Stimulated activated CD4-positive, alpha-beta T cell treated with anti-CD3 and anti-CD28 coated beads, Interleukin-2, amount 100 ng/mL, for 4 hours (primary cell): ENCODE measurements at places on chromosomes 7 and 10.

DNA sequence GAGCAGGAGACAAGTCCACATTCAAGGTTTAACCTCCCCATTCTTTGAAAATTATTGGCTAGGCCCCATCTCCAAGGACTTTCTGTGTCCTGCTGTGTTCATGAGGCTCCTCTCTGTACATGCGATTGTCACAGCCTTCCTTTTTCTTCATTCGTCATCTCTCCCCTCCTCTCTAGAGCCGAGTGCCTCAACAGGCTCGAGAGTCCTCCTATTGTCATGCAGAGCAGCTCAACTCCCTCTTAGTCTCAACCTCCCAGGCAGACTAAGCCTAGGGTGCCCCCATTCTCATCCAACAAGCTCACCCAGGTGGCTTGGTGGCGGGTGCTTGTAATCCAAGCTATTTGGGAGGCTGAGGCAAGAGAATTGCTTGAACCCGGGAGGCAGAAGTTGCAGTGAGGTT, 35.1 kb upstream of the SAMD8 start:
- no peak for DNase-seq

DNA sequence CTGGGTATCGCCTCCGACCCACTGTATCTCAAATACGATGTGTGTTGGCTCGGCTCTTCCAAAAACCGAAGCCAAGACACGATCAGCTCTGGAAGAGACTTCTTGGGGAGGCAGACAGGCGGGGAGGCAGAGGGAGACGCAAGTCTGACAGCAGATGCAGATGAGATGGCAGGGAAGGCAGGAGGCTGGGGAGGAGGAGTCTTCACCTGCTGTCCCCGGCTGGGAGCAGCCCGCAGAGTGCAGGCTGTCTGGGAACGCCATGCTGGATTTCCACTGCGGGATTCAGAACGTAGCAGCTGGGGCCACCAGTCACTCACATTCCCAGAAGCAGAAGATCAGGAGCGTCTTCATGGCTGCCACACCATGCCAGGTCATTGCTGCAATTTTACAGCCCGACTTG, 29.4 kb downstream of the CTBP2 start:
- DNase-seq = no peak

- no peak for DNase-seq
Measured at GRCh38 chr10:129864082-129864481, 100.0 kb downstream of the EBF3 start.

DNA sequence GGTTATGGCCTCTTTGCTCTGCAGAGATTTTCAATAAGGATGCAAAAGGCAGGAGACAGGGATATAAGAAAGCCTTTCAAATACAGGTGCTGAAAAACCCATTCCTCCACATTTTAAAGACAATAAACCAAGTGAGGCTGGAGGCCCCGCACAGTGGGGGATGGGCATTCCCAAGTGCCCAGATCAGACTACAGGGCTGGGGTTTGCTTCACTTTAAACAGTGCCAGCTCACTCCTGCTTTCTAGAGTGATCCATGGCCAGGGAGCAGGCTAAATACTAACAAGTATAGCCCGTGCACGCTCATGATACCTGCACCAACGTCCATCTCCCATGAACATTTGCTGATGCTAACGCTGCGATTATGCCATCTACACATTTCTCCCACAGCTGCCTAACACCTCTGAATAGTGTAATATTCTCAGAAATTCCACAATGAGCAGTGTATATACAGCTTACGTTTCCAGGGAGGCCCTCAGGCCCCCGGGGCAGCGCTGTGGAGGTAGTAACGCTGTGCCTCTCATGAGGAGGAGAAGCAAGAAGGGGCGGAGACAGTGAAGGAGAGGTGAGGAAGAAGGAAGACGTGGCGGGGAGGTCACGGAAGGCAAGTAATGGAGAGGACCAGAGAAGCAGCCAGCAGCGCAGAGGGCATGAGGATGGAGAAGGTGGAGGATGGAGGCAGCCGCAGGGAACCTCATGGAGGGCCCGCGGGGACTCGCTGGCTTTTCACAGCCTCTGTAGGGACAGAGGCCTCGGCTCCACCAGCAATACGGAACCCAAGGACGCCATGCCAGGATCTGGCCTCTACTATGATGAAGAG, 141.7 kb downstream of the USP6NL start:
- DNase-seq = no peak

GRCh38 chr10:119768455-119769094, 42.7 kb downstream of the INPP5F start:
- DNase-seq = no peak

DNA sequence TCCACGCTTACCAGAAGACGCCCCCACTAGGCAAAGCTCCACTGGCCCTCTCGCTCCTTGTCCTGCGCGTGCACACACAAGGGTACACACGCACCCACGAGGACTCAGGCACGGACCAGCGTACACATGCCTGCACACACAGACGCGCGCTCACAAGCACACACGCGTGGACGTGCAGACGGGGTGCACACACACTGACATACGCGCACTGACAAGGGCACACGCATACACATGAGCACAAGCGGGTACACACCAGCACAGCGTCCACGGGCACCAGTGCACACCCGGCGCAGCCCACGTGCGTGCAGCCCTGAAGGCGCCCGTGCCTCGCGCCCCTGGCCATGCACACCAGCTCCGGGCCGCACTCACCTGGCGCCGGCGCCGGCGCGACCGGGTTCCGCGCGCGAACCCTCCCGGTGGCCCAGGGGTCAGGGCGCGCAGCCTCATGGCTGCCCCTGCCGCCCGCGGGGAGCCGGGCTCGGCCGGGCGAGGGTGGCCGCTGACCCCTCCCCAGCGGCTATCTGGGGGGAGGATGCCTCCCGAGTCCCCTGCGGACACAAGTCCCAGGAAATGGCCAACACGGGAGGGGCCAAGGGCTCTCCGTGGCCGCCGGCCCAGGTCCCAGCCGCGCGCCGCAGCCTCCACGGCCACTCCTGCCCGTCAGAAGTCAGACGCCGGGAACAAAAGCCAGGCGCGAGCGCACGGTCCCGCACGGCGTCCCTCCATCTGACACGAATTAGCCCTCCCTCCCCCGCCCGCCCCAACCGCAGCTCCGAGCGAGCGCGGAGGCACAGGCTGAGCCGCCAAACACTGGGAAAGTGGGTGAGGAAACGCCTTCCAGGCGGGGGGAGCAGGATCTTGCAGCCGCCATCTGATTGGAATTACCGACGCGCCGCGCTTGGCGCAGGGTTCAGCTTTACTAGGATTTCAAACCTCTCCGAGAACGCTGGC, 45.0 kb downstream of the TNS3 start:
- DNase-seq = no peak

DNA sequence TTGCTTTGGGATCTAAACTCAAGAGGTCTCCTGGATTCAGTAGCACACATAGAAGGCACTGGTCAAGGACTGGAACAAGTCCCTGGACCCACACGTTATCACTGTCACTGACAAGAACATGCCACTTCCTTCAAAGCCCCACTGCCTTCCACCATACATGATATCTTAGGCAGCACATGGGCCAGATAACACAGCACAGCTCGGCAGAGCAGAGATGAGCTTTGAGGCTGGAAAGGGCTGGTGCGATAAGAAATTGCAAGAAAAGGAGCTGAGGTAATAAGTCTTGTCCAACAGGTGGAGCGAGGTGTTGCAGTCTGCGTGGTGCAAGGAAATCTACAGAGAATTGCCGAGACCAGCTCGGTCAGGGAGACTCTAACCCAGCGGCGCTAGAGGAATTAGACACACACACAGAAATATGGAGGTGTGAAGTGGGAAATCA, 139.8 kb upstream of the CDK13 start:
- DNase-seq = no peak

DNA sequence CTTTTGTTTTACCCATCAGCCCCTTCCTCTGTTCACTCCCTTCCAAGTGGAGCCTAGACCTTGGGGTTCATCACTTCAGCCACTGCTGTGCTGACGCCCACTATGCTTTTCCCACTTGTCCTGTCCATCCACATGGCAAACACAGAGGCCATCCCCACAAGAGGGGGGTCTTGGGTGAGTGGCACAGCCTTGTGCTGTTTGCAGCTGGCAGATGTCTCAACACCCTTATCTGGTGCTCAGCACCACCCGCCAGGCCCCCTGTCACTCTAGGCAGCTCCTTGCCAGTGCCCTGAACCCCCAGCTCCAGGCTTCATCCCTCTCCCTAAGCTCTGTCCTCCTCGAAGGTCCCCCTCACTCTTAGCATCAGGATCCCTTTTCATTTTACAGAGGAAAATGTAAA, 13.1 kb downstream of the BLVRA start:
- no peak for DNase-seq

DNA sequence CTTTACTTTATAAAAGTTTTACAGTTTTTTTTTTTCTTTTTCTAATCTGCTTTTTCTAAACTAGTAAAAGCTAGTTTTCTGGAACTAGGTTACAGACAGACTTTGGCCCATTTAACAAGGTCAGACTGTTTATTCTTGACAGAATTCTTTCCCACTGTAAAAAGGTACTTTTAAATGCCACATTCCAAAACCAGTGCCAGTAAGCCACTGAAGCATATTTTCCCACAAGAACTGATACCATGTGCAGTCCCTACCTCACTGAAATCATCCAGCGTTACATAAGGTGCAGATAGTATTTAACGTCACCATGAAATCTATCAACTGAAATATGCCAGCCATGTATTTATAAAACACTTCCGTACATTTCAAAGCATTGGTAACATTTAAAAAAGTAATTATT, 121.6 kb downstream of the CDK6 start:
- DNase-seq = no peak

DNA sequence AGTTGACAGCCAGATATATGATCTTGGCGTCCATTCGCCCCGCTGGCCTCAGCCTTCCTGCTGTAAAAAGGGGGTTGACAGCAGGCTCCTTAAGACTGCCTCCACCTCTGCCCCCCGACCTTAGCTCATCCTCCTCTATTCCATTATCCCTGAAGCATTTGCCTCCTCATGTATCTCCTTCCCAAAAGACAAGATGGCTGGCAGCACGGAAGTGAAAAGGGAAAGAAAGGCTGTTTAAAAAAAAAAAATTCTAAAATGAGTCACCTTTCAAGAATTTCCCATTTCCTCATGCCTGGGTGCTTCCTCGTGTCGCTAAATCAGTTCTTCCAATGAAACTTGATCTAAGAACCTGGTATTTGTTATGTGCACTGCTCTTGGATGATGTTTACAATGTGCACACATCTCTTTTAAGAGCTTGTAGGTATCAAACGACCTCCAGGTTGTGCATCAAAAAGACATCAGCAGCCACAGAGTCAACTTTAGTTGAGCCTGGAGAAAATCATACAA, 1.7 kb downstream of the SCRN1 start:
- no peak for DNase-seq

DNA sequence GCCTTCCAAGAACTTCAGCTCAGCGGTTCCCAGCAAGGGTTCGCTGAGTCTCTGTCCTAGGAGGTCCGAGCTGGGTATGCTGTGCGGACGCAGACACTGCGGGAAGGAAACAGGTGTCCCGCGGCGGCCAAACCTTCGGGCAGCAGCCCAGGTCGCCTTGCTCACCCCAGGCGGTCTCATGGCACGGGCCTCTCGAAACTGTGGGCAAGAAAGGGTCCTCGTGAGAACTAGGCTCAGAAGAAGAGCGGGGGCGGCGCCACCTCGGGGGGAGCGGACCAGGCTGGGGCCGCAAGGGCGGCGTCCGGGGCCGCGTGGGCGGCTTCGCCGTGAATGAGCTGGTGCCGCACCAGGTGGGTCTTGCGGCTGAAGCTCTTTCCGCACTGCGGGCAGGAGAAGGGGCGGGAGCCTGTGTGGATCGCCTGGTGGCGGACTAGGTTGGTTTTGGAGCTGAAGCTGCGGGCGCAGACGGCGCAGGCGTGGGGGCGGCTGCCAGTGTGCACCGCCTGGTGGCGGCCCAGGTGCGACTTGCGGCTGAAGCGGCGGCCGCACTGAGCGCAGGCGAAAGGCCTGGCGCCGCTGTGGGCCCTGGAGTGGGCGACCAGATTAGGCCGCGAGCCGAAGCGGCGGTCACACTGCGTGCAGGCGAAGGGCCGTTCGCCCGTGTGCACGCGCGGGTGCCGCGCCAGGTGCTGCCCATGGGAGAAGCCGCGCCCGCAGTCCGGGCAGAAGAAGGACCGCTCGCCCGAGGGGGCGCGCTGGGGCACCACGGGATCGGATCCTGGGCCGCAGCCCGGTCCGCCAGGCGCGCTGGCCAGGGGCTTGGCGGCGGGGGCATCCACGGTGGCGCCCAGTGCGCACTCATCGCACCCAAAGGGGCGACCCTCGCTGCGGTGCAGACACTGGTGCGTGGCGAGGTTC, 8.6 kb downstream of the ZNF467 start:
- no peak for DNase-seq

GRCh38 chr7:157668221-157668883, 331.5 kb downstream of the DNAJB6 start:
- no peak for DNase-seq

GRCh38 chr7:128938544-128939074, 882 bp downstream of the IRF5 start:
- DNase-seq = no peak

DNA sequence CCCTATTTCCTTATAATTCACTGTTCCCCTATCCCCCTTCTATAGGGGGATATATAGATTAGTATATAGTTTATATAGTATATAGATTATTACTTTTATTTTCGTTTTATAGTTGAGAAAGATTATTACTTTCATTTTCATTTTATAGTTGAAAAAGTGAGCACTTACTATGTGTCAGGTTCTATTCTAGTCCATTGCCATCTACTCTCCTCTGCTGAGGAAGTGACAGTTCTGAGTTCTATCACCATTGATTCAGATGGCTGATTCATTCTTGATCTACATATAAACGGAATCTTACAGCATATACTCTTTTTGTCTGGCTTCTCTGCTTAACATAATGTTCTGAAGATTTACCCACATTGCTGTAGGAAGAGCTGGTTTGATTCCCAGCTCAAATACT, 20.7 kb upstream of the CAV2 start:
- no peak for DNase-seq
